ENCODE measurements at places on chromosomes 5 and 9.

DNA sequence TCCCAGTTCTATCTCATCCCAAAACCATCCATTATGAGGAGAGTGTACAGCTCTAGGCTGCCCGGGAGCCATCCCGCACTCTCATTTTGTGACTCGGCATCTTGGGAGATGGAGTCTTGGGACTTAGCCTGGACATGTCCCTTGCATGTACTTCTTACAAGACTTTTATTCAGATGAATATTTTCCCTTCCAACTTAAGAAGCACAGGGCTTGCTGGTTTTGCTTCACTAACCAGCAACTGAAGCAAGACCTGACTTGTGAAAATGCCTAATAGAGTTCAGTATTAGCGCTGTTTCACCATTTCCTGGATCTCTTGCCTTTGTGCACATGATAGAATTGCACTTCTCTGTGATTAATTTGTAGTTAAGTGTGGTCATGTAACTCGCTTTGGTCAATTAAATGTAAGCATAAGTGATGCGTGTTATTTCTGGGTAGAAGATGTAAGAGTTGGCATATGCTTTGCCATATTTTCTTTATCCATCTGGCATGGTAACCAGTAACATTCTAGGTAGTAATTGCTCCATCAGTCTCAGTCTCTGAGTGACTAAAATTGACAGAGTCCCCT is 55.8 kb downstream of the PDCD1LG2 start:
- DNase-seq: no peak

GRCh38 chr5:80231243-80231642 is 24.6 kb downstream of the SERINC5 start:
- DNase-seq: no peak

- DNase-seq: no peak
Measured at GRCh38 chr9:108761655-108762347, 94.0 kb downstream of the ACTL7B start.

- no peak for DNase-seq
Measured at GRCh38 chr5:79849486-79850315, 141.4 kb downstream of the MTX3 start.

GRCh38 chr5:88954511-88954910 is 71.5 kb upstream of the MEF2C start:
- no peak for DNase-seq

DNA sequence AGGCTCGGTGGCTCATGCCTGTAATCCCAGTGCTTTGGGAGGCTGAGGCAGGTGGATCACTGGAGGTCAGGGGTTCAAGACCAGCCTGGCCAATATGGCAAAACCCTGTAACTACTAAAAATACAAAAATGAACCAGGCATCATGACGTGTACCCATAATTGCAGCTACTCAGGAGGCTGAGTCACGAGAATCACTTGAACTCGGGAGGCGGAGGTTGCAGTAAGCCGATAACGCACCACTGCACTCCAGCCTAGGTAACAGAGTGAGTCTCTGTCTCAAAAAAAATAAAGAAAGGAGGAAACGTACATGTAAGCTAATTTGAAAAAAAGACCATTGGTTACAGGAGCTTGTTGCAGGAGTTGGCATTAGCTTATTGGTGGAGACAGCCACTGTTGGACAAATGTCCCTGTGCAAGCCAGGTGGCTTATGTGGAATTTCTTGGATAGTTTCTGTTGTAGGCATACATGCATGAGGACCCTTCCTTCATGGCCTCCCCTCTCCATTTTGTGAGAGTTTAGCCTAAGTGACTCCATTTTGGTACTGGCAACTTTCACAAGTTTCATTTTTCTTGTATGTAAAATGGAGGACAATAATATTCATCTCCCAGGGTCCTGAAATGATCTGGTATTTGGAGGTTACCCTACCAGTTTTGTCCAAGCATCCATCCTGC is 16.8 kb upstream of the RAB14 start:
- no peak for DNase-seq

GRCh38 chr9:29691758-29692407 is 2118.6 kb upstream of the C9orf72 start:
- DNase-seq: no peak

DNA sequence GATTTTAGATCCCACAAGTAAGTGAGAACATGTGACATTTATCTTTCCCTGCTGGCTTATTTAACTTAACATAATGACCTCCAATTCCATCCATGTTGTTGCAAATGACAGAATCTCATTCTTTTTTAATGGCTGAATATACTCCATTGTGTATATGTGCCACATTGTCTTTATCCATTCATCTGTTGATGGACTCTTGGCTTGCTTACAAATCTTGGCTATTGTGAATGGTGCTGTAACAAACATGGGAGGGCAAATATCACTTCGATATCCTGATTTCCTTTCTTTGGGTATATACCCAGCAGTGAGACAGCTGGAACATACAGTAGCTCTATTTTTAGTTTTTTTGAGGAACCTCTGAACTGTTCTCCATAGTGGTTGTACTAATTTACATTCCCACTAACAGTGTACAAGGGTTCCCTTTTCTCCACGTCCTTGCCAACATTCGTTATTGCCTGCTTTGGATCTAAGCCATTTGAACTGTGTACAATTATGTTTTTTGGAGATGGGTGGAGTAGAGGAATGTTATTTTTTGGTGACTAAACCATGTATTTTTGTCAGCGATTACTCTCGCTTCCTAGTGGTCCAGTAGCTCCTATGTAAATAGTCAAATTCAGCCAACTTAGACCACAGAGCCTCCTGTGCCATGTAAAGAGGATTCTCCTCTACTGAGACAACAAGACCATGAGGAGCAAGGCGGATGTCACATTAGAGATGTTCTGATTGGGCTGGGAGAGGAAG is 60.6 kb downstream of the TNFSF15 start:
- no peak for DNase-seq

DNA sequence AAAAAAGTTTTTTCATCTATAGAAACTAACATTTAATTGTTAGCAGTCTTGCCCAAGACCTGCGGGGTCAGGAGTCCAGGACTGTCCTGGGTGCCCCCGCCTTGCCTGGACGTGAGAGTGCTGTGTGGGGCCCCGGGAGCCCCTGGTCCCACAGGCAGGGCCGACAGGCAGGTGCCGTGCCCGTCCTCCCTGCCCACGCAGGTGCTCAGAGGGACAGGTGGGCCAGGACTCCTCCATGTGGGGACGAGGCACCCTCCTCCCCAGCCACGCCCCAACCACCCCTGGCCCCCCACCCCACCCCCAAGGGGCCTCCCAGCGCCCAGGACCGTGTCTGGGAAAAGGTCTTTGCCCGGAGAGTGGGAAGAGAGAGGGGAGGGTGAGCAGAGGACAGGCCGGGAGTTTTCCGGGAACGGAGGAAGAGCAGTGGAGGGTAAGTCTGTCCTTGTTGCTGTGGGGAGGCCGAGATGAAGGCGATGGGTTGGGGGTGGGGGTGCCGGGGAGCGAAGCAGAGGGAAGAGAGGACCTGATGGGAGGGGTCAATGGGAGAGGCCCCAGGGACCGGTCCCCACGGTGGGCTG is 2.7 kb upstream of the LCN12 start:
- no peak for DNase-seq

Measured in SW 1271 (cell line).